ENCODE measurements at places on chromosomes 4 and X.
A peak's percentile ranks its signal among the peaks of the same experiment; 100 is the strongest.

GRCh38 chrX:130719413-130719812, 183.6 kb downstream of the ENOX2 start:
- DNase-seq = no peak
- no peak overlapping the region for H3K4me3 ChIP-seq
- H3K4me1 ChIP-seq = peaks cover 7% of the 10 kb centered on the region
- no peak overlapping the region for H3K27ac ChIP-seq
- H3K36me3 ChIP-seq = no peaks in the 10 kb centered on the region

- no peak overlapping the region for H3K4me3 ChIP-seq
- H3K4me1 ChIP-seq = no peaks in the 10 kb centered on the region
- H3K36me3 ChIP-seq = no peaks in the 10 kb centered on the region
- H3K27ac ChIP-seq = no peak overlapping the region
- no peaks in the 10 kb centered on the region for H3K27me3 ChIP-seq
These were observed 123.6 kb downstream of the RELL1 start for GRCh38 chr4:37562592-37562991.

DNA sequence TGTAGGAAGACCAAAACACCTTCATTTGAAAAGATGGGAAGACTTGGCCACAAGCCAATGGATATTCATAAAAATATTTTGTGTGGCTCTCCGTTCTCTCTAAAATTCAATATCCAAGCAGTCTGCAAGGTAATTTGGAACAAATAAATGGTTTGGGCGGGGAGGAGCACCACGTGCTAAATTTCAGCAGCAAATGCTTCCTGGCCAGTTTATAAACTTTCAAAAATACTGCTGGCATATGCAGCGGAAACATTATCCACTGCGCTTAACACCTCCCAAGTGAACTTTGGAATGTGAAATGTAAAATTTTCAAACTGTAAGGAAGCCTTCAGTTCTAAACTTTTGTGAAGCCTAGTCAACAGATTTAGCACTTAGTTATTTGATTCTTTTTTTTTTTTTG, 191.0 kb downstream of the NSUN7 start:
- H3K27me3 ChIP-seq = peaks cover 13% of the 10 kb centered on the region
- no peaks in the 10 kb centered on the region for H3K36me3 ChIP-seq
- H3K27ac ChIP-seq = no peak overlapping the region
- DNase-seq = no peak
- no peaks in the 10 kb centered on the region for H3K4me1 ChIP-seq

- no peaks in the 10 kb centered on the region for H3K27me3 ChIP-seq
- no peaks in the 10 kb centered on the region for H3K36me3 ChIP-seq
- H3K27ac ChIP-seq = no peak overlapping the region
These were observed 261.8 kb downstream of the MID1IP1 start for GRCh38 chrX:39063037-39063436.

- no peaks in the 10 kb centered on the region for H3K4me1 ChIP-seq
- no peaks in the 10 kb centered on the region for H3K36me3 ChIP-seq
- no peak overlapping the region for H3K4me3 ChIP-seq
- DNase-seq = no peak
- H3K27me3 ChIP-seq = peaks cover 10% of the 10 kb centered on the region
- no peak overlapping the region for H3K27ac ChIP-seq
These were observed 32.1 kb upstream of the SLC16A2 start for GRCh38 chrX:74389016-74389722.

DNA sequence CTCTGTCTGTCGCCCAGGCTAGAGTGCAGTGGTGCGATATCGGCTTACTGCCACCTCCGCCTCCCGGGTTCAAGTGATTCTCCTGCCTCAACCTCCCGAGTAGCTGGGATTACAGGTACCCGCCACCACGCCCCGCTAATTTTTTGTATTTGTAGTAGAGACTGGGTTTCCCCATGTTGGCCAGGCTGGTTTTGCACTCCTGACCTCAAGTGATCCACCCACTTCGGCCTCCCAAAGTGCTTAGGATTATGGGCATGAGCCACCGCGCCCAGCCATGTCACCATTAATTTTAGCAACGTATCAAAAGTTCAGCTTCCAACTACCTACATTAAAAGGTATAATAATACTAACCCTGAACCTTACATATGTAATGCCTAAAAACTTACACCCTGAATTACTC, 940 bp upstream of the UTP3 start:
- peaks cover 39% of the 10 kb centered on the region for H3K4me1 ChIP-seq
- no peaks in the 10 kb centered on the region for H3K27me3 ChIP-seq
- DNase-seq = peak; percentile 22
- H3K4me3 ChIP-seq = peak overlapping the region; percentile 97
- H3K27ac ChIP-seq = peak overlapping the region; percentile 93

Measured in activated CD4-positive, alpha-beta memory T cell treated with anti-CD3 and anti-CD28 coated beads, Interleukin-2, amount 10 ng/mL, durations not matched to agents 7 days and 5 days (primary cell).